ENCODE measurements at places on chromosomes 5 and 9.

- DNase-seq: peak; percentile 24
Observed at GRCh38 chr9:125632321-125633115, 74.5 kb downstream of the MAPKAP1 start.

GRCh38 chr5:27944471-27944870 is 906.1 kb upstream of the CDH9 start:
- no peak for DNase-seq

GRCh38 chr5:96125231-96125891 is 163.7 kb upstream of the ELL2 start:
- no peak for DNase-seq

GRCh38 chr5:1831677-1832313 is 30.6 kb downstream of the NDUFS6 start:
- no peak for DNase-seq

DNA sequence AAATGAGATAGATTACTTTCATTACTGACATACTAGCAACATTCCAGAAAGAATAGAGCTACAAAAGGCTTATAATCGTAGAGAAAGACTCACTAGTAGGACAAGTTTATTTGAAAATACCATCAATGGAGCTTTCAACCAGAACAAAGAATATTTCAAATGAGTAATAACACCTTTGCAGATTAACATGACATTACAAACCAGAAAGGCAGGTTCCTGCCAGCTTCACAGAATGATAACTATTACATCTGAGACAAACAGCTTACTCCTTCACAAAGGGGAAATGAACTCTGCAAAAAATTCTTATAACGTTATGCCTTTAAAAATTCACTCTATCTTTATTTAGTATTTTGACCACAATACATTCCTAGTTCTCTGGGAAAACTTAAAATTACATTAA is 103.1 kb downstream of the EPB41L4A start:
- no peak for DNase-seq
